ENCODE measurements at places on chromosomes 13 and 19.
A peak's percentile ranks its signal among the peaks of the same experiment; 100 is the strongest.

DNA sequence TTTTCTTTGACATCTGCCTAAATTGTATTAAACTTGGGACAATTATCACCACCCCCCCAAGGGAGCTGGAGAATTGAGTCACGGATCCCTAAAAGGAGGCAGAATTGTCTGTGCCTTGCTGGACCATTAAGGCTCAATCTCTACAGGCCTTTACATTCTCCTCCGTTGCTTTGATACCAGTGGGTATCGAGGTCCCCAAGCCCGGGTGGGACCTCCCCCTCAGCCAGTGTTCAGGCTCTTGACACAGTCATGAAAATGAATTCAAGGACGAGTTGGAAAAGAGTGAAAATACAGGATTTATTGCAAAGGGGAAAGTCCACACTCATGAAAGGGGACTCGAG lies 5.6 kb downstream of the PPP1R15A start:
- DNase-seq = no peak

- DNase-seq = no peak
Observed at GRCh38 chr19:19305696-19306095, 14.6 kb downstream of the SUGP1 start.

- DNase-seq = peak; percentile 53
Observed at GRCh38 chr19:39199025-39199424, 2.3 kb downstream of the NCCRP1 start.

DNA sequence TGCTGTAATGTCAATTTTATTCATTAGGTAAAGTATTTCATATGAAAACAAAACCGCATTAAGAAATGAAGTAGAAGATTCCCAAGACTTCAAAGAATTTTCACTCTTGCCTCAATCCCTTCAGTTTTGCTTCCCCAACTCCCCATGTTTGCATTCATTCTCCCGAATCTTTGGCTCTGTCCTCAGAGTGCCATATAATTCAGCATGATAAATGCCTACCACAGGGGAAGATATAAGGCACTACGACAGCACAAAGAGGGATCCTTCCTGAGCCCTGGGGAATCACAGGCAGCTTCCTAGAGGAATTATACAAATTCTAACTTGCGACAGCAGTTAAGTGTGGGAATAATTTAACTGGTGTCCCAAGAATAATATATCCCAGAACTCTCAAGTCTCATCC lies 68.5 kb downstream of the TSC22D1 start:
- no peak for DNase-seq

DNA sequence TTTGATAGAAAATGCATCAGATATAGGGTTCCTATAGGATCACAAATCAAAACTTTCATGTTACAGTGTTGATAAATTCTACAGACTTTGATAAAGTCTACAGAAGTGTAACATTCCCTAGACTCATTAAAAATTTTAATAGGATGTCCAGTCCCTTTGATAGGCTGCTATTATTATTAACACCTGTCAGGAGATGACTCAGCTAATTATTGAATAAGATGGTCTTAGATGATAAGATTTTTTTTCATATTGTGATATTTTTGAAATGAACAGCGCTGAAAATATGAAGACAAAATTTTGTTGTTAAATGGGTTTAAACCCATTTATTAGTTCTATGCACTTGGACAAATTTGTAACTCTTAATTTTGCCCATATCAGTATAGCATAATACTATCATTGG lies 356.8 kb upstream of the SLITRK1 start:
- no peak for DNase-seq

DNA sequence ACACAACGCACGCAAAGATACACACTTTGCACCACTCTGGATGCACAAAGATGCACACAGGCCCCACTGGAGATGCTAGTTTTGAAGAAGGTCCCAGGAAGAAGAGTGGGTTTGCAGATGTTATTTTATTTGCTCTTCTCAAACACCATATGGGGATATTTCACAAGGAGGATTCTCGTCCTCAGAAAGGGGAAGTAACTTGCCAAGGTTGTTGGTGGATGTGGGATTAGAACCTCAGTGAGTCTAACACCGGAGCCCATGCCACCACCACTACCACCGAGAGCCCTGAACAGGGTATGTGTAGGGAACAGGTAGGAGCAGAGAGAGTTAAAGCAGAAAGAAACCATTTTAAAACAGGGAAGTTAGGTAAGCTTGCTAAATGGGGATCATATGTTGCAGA lies 9.6 kb upstream of the CEACAM6 start:
- no peak for DNase-seq

GRCh38 chr13:51785712-51786424 lies 18.1 kb downstream of the DHRS12 start:
- no peak for DNase-seq

GRCh38 chr13:27496536-27497273 lies 46.3 kb upstream of the MTIF3 start:
- DNase-seq = peak; percentile 5

- DNase-seq = peak; percentile 90
Observed at GRCh38 chr19:37506387-37507166, at the start of gene ZNF793. Gene ZNF793 (plus strand): TSS chr19:37506939. CDS start chr19:37523440, 16,501 bp downstream.

- no peak for DNase-seq
Observed at GRCh38 chr19:40933025-40933424, 51.0 kb upstream of the CYP2A7 start.

GRCh38 chr19:38284422-38284821 lies 19.6 kb upstream of the C19orf33 start:
- DNase-seq = no peak

DNA sequence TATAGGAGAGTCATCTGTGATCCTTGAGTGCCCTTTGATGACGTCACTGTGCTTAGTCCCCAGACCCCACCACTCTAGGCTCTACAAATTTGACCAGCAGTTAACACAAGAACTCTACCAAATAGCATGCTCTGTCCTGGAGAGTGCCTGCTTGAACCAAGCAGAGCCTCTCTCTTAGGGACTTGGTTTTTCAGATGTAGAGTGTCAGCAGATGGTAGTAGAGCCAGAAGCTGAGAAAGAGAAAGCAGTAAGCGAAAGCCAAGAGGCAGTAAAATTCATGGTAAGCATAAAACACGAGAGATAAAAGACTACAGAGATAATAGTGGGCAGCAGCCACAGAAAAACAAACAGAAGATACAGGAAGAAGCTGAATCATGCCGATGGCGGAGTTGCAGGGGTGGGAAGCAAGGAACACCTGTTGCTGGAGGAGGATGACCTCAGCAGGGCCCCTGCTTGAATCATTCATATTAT lies 193.3 kb downstream of the SLC7A1 start:
- no peak for DNase-seq

DNA sequence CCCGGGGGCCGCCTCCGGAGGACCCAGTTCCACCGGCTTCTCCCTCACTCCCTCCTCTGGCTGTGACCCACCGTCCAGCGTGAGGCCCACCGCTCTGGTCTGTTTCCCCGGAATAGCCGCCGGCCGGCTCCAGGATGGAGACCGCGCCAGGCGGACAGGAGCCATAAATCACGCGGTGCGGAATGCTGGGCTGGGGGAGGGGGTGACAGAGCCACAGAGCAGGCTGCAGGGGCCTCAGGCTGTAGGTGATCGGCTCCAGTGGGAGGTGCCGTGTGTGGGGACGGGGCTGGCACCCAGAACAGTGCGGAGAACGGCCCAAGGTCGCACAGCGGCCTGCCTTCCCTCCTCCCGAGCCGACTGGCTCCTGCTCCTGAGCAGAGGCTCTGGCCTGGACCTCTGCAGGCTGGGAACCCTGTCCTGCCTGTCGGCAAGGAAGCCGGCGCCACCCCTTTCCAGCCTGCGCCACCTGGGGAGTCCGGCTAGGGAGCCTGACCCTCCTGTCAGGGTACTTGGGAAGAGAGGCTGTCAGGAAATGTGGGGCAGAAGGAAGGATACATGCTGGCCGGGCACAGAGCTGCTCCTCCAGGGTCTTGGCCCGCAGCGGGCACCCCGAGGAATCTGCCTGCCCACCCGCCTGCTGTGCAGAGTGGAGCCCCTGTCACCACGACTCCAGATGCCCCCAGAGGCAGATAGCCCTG lies 8.3 kb downstream of the PIAS4 start:
- no peak for DNase-seq

GRCh38 chr13:32165796-32166195 lies 134.2 kb downstream of the FRY start:
- DNase-seq = peak; percentile 63

- no peak for DNase-seq
Observed at GRCh38 chr13:20049558-20050473, 91.3 kb downstream of the ZMYM2 start.

DNA sequence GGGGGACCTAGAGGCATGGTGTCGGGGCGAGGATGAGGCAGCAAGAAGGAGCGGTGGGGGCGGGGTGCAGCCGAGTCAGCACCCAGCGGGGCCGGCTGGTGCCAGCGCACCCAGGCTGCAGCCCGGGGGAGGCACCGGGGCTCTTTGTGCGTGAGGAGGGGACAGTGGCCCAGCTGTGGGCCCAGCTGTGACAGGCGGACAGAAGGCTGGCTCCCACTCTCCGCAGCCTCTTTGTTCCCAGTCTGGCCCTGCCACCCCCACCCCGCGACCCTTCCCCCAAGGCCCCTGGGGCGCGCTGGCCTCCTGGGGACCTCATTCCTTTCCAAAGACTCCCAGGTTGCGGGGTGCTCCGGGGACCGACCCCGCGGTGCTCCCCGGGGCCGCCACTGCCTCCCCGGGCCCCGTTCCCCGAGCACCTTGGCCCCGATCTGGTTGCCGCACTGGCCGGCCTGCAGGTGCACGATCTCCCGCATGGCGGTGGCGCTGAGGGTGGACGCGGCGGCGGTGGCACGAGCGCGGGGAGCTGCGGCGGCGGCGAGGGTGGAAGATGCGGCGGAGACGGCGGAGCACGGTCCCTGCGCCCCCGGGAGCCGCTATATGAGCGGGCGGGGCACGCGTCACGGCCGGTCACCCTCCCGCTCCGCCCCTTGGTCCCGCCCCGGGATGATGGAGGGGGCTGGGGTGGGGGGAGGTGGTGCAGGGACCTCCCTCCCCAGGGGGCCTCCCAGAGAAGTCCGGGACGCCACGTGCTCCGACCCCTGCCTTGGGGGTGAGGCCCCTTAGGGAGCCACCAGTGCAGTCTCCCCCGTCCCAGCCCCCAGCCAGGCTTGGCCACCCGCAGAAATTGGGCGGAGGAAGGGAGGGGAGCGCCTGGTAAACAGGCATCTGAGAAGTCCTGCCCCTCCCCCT lies at the start of gene TUBB4A:
TSS of gene TUBB4A (minus strand) at position 570 of the 909 bp plus-strand sequence. CDS start at position 473, 97 bp downstream.
- peak; percentile 91 for DNase-seq

GRCh38 chr19:10078329-10078728 lies 7.8 kb upstream of the SHFL start:
- no peak for DNase-seq

DNA sequence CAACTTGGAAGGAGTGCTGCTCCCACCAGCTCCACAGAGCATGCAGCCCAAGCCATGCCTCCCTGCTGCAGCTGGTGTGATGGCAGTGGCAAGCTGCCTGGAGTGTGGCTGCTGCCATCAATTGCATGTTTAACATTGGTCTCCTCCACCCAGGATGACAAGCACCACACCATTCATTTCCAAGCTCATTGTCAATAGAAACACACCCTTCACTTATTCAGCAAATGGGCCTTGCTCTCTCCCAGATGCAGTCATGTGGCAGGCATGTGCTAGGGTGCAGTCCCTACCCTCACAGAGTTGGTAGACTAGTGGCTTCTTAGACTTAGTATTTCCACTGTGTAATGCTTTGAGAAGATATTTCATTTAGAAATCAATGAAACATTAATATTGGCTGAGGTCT lies 70.8 kb upstream of the FGF14 start:
- no peak for DNase-seq

- no peak for DNase-seq
Observed at GRCh38 chr13:35378939-35379338, 97.5 kb downstream of the MAB21L1 start.

DNA sequence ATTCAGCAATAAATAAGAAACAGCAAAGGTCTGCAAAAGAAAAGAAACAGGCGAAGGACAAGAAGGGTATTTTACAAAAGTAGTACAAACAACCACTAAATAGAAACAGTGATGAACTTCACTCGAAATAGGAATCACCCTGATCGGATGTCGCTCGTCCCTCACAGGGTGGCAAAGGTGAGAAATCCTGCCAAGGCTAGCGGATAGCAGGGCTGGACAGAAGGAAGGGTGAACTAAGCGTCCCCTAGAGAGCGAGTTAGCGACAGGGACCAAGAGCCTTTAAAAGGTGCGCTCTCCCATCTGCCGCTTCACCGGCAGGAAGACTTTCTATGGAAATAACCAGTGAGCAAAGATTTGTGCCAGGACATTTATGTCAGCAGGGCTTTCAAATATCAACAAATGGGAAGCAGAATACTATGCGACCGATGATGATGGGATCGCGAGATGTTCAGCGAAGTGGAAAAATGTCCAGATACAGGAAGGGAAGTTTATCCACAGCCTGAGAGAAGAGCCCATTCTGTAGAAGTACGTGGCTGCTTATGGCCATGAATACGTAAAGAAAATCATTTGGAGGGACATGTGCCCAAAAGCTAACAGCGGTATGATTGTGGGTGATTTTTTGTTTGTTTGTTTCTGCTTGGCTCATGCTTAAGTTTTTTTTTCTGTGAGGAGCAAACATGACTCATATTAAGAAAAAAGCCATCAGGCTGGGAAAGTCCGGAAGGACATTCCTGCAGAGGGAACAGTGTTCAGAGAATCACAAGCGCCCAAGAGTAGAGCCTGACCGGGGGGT lies 18.9 kb downstream of the ELAVL1 start:
- DNase-seq = no peak

DNA sequence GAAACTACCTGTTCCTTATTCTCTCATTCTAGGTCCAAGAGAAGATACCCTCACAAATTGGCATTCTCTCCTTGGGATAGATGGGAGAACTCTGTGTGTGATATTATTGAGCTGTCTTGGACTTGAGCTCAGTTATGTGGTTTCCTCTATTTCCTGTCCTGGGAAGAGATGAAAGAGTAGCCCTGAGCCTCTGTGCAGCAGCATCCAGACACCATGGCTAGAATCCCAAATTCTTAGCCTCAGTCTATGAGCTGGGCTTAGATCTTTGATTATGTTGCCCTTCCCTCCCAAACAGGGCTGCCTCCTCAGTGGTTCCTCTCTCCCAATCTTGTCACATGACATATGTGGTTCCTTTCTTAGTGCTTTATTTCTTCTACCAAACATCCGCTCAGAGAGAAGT lies 290.7 kb downstream of the SPRY2 start:
- no peak for DNase-seq

DNA sequence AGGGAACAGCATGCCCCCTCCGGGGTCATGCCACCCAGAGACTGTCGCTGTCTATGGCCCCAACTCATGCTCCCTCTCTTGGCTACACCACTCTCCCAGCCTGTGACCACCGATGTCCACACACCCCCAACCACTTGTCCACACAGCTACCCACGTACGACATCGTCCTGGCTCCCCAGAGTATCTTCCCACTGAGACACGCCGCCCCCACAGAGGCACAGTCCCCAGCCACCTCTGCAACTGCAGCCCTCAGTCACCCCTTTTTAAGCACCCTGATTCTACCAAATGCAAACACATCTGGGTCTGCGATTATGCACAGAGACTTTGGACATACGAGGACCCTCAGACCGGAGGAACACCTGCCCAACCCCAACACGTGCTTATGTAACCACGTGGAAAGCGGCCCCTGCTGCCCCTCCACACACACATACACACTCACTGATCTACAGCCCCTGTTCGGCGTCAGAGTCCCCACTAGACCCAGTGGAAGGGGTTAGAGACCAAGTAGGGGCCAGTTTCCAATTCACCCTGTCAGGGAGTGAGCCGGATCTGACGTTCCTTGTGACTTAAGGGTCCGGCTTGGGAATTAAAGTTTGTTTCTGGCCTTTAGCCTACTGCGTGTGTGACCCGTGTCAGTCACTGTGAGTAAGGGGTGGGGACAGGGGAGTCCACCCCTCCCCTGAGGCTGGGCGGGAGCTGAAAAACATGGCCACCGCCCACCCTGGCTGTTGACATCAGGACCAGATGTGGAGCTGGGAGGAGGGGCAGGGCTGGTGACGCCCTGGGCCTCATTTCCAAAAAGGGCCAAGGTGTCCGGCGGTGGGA lies 11.9 kb upstream of the AXL start:
- no peak for DNase-seq

- DNase-seq = no peak
Observed at GRCh38 chr19:33456845-33457220, 64.8 kb downstream of the PEPD start.
